GM23338 (cell line): ENCODE measurements at places on chromosomes 12 and 14.

DNA sequence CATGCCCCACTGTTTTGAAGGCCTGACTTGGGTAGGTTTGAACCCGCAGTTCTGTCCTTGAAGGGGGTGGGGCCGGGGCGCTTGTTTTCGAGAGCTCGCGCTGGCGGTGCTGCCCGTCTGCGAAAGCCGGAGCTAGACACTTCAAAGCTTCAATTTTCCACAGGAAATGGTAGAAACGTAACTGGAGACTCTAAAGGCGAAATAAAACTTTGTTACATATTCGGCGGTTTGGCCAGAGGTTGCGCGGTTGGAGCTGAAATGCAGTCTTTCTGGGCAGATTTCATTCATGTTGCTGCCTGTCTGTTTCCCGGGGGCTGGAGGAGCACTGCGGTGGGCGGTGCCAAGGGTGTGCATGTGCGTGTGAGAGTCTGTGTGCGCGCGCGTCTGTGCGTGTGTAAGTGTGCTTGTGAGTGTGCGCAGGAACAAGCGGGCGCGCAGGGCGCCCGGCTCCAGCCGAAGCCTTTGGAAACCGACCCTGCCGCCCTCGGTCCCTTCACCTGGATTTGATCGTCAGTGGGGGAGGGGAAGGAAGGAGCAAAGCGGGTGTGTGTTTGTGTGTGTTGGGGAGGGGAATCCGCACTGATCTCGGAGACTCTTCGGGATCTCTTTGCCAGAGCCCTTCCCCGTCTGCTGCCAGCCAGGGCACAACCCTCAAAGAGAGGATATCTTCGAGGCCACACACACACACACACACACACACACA, 227.7 kb upstream of the CRY1 start:
- DNase-seq: peak; percentile 82

DNA sequence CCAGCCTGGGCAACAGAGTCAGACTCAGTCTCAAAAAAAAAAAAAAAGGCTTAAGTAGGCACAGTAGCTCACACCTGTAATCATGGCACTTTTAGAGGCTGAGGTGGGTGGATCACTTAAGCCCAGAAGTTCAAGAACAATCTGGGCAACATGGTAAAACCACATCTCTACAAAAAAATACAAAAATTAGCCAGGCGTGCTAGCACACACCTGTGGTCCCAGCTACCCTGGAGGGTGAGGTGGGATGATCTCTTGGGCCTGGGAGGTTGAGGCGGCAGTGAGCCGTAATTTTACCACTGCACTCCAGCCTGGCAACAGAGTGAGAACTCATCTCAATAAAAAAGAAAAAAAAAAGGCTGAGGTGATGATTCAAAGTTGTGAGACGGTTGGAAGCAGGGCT, 9.1 kb upstream of the RESF1 start:
- DNase-seq: no peak

GRCh38 chr14:57898837-57899572, 33.1 kb upstream of the SLC35F4 start:
- no peak for DNase-seq

- DNase-seq: no peak
Observed at GRCh38 chr12:84811291-84811690, 101.3 kb downstream of the SLC6A15 start.

GRCh38 chr14:23653051-23653450, 16.9 kb downstream of the DHRS2 start:
- no peak for DNase-seq

DNA sequence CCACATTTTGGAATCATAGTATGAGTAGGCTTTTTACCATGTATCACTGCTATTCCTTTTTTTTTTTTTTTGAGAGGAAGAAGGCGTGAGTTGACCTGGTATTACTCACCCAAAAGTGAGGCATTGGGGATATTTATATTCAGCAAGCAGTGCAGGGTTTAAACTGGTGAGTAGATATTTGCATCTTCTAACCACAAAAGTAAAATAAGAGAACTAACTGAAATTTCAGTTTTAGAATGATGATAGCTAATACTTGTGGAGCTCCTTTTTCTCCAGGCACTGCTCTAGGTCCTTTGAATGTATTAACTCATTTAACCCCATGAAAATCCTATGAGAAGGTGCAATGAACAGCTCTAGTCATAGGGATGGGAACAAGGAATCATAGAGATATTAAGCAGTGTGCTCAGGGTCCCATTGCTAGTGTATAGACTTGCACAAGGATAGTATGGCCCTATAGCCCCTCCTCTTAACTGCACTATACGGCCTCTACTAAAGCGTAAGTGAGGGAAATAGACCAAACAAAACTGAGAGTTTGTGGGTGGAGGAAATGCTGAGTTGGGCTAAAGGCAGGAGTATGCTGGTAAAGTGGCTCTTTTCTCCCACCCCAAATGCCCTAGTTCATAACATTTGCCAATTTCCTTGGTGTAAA, 104.3 kb upstream of the MAX start:
- DNase-seq: no peak

GRCh38 chr12:69639400-69640016, 28.8 kb upstream of the LRRC10 start:
- DNase-seq: peak; percentile 85

DNA sequence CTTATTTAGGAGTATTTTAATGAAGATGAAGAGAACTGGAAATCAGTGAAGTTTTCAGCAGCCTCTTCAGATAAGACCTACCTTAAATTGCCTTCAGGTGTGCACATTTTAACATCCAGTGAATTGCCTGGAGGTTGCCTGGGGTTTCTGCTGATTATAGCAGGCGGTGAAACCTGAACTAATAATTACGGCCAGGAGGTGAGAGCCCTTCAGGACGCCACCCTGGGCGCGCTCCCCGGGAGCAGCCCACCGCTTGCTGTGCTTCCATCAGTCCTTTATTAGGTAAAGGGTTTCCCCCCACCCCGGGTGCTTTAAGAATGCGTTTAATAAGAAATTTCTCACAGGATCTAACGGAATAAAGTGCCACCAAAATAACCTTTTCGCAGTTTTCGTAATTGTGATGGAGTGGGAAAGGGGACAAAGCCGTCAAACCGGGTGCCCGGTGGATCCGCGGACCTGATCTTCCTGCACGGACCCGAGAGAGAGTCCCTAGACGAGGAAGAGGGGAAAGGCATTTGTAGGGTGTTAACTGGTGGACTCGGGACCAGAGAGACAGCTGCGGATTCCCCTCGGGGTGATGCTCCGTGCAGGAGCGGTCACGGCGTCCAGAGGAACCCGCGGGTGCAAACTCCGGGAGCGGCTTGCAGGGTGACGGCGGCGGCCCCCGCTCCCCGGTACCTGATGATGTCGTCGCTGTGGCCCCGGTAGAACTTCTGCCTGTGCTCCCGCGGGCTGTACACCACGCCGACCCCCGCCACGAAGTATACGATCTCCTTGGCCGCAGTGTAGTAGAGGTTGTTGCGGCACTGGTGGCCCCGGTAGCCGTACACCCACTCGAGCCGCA, 902 bp downstream of the EML5 start:
- peak; percentile 35 for DNase-seq

DNA sequence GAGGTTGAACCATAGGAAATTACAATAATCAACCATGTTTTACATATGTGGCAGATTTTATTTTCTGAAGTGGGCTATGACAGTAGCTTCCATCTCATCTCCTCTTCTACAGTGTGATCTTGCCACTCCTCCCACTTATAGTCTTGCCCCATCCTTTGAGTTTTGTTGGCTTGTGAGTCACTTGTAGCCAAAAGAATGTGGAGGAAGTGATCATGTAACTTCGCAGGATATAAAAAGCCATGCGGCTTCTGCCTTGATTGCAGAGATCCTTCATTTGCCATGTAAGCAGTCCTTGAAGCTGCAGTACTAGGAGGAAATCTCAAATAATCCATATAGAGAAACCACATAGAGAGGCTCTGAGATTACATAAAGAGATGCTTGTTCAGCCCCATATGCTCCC, 13.7 kb upstream of the ZNF84 start:
- no peak for DNase-seq

DNA sequence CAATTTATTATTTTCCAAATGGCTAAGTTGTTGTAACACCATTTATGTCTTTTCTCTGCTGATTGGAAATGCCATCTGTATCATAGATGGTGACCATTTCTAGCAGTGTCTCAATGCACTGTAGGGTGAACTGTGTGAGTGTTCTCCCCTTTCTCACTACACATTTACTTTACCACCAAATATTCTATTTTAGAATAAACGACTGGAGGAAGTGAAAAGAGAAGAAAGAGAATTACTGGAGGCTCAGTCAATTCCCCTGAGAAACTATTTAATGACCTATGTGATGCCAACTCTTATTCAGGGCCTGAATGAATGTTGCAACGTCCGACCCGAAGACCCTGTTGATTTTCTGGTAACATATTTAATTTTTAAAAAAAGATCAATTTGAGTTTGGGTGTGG, 15.5 kb upstream of the PAPOLA start:
- no peak for DNase-seq

GRCh38 chr14:52949711-52950409, 990 bp downstream of the FERMT2 start:
- no peak for DNase-seq

DNA sequence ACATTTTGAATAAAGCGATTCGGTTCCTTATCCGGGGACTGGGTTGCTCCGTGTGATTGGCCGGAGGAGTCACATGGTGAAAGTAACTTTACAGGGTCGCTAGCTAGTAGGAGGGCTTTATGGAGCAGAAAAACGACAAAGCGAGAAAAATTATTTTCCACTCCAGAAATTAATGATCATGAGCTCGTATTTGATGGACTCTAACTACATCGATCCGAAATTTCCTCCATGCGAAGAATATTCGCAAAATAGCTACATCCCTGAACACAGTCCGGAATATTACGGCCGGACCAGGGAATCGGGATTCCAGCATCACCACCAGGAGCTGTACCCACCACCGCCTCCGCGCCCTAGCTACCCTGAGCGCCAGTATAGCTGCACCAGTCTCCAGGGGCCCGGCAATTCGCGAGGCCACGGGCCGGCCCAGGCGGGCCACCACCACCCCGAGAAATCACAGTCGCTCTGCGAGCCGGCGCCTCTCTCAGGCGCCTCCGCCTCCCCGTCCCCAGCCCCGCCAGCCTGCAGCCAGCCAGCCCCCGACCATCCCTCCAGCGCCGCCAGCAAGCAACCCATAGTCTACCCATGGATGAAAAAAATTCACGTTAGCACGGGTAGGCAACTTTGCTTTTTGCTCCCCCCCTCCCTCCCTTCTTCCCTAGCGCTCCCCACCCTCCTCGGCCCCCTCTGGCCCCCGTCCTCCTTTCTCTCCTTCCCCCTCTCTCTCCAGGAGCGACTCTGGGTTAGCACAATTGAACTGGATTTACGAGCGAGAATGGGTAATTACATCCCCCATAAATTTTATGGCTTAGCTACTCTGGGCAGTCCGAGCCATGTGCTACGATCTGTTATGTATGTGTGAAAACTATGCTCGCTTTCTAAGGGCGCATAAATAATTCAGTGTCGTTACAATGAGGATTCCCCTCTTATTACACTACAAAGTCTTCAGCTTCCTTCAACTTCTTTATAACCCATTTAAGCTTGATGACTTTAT, at the start of gene HOXC4:
Gene HOXC4, plus strand, starts transcription at position 85 of the 991 bp plus-strand sequence. Its CDS starts 88 bp downstream, at position 173.
- no peak for DNase-seq

DNA sequence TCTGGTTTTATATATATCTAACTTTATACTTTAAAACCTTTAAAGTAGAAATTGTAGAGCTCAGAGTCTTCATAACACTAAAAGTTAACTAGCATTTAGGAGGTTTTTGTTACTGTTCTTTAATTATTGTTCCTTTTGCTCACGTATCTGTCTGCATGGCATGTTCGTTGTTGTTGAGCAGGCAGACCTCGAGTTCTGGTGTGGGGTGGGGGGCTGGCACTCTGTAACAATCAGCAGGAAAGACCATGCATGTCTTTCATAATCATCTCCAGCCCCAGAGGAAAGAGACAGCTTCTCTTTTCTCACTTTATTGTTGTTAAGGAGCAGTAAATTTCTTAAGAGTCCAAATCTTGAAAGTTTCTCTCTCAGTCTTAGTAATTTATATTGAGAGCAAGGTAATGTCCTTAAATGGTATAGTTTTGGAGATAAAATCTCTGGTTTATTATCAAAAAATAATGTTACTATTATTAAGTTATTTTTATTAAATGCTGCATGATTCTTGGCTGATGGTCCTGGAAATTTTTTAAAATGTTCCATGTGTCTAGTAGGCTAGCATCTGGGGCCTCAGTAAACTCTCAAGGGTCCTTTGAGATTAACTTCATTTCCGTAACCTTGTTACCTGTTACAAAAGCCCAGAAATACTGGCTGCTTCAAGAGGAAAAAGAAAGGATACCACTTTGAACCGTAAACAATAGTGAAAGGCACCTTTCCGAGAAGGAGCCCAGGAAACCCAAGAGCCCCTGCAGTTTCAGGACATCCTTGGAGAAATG, 30.3 kb downstream of the CKB start:
- no peak for DNase-seq

GRCh38 chr14:69170839-69171238, 17.9 kb upstream of the DCAF5 start:
- DNase-seq: no peak

DNA sequence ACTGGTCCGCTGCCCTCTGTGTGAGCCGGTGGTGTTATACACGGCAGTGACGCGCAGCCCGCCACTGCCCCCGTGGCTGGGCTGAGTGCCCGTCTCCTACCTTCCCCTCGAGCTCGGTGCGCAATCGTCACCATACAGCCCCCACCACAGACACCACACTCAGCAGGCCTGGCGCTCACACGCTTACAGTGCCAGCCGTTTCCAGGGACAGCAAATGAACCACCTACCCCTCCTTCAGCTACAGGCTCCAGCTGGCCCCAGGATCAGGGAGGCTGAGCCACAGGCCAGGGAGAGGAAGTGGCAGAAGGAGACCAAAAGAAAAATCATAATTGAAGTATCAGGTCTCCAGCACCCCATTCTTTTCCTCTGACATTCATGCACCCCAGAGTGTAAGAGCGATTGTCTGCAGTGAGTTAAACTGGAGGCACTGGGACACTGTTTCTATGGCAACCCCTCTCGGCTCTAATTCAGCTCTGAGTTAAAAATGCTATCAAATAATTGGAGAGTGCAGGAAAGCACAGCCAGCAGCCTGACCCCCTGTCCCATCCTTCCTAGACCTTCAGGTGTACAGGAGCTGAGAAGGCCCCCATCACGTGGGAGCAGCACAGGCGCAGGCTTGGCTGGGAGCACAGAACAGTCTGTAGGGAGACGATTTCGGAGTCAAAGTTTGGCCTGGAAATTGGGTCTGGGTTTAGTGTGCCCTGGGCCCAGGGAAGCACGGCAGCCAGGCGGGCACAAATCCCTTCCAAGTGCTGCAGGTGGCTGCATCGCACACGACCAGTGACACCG, 18.0 kb downstream of the LRTM2 start:
- no peak for DNase-seq

DNA sequence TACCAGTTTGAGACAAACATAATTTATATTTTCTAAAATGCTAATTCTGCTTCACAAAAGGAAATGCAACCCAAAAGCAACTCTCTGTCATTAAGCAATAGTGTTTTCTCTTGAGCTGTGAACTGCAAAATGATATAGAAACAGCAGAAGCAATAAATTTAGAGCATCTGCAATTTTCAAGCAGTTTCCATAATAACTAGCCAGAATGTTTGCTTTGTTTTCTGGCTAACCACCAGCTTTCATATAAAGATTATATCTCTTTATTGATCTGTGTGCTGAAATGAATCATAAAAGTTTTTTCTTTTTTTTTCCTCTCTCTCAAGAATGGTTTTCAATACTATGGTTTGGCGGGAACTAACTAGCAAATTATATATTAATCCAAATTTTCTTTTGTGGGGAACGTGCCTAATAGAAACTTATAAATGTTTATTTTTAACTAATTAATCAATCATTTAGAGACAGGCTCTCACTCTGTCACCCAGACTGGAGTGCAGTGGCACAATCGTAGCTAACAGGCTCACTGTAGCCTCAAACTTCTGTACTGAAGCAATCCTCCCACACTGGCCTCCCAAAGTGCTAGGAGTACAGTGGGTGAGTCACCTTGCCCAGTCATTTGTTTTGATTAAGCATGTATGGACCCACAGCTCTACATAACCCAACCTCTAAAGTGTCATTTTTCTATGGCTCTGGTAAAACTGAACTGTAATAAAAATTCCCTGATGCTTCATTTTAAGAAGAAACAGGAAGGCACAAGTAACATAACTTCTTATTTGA, 830.1 kb upstream of the MGAT4C start:
- no peak for DNase-seq
